OCI-LY7 (cell line): ENCODE measurements at places on chromosomes 5 and 9. TPM values are rescaled to one million over a fixed set of nuclear protein-coding genes. Genes with fewer than 3 reads are reported as not detected.

DNA sequence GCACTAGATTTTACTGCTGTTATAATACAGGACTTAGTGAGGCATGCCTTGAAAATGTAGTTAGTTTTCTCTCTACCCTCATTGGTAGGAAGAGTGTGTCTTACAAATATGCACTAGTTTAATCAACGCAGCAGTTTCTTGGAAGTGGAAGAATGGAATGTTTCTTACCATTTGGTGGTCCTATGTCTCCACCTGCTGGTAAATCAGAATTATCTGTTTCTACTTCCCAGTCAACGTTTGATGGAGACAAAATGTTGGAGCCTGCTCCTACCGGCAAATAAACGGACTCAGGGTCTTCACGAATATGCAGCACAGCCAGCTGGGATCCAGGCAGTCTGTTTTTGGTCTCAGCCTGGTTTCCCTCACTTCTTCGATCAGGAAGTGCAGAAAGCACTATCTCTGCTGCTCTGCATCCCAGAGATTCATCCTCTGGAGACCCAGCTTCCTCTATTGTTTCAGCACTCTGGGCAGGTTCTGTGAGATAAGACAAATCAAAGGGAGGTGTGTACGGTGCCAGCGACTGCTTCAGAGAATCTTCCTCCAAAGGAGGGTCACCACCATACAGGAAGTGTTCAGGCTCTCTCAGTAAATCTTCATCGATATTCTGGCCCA is 59.5 kb upstream of the PCA3 start:
- DNase-seq, result peak; percentile 77

DNA sequence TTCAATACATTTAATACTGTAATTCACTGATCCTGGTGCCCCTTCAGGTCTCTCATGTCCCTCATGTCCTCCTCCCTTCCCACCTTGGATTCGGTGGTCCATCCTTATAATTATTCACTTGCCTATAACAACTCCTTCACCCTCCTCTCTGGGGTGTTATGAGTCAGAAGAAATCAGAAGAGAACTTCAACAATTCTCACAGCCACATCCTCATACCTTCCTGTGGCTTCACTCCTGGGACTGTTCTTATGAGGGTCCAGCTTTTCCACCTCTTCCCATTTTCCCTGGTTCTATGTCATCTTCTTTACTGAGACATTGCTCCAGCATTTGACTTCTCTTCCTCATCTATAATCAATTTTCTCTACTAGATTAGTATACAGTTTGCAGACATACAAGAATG is 406.1 kb downstream of the NR2F1-AS1 start:
- no peak for DNase-seq

GRCh38 chr5:163439092-163439425 is 1.7 kb downstream of the CCNG1 start:
- peak; percentile 10 for DNase-seq

The SLC34A3 gene
- total RNA-seq, result not detected in 2 replicates
